ENCODE measurements at places on chromosomes 2 and 18.

DNA sequence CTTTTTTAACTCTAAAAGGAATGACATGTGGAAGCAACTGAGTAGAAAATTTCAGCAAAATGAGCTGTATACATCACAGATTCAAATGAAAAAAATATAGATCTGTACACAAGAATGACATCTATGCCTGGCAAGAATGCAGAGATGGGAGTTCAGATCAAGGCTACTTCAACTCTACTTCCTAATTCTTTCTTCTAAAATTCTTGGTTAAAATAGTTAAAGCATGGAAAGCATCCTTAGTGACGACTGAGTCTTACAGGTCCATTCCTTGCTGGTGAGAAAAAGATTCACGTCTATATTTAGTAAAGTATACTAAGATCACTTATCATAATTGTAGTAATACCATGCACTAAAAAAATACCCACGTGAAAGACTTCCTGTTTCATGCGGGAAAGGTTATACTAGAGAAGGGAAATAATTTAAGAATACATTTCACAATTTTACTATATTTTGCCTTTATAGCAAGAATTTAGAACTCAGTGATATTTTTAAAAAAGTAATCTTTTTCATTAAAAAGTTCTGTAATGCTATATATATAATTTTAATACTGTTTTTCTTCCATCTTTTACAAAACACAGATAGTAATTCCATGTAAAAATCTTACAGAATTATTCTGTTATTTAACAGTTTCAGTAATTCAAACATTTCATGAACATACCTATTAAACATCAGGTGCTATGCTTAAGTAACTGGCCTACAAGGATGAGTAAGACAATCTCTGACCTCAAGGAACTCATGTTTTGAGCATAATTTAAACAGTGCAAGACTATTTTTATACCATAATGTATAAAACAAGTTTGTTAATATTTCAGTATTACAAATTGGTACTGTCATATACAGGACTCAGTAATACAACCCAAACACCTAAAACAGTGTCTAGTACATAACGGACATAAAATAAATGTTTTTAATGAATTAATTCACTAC lies 159.6 kb downstream of the BAZ2B start:
- DNase-seq: no peak

DNA sequence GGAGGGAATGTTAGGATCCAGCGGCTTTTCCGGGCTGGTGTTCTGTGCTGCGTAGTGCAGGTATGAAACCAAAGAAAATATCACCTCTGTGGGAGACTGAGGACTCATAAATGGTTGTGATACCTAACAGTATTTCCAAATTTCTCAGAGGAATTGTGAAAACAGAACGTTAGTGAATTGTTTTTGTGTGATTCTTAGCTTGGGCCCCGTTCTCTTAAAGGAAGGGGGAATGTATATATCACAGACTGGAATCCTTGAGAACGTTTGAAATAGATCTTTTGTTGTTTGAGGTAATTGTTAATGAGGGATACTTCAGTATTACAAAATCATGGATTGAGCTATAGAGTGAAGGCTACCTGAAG lies 834 bp downstream of the ZNF638 start:
- no peak for DNase-seq

- no peak for DNase-seq
Measured at GRCh38 chr2:52288596-52288995, 1256.7 kb upstream of the NRXN1 start.

GRCh38 chr2:191166111-191166755 lies 15.4 kb upstream of the STAT4 start:
- no peak for DNase-seq

DNA sequence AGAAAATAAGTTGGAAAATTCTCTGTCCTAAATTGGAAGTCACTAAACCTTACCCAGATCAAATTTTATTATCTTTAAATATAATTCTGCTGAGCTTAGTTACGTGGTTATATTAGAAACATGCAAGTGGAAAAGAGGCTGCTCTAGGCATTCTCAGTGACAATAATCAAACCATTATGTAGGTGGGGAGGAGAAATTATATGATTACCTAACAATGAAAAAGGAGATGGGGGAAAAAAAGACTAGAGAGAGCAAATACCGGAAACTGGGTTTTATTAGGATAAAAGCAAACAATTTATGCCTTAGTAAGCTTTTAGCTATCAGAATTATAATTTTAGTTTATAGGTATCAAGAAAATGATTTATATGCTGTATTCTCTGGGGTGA lies 53.2 kb downstream of the PHLPP1 start:
- no peak for DNase-seq

DNA sequence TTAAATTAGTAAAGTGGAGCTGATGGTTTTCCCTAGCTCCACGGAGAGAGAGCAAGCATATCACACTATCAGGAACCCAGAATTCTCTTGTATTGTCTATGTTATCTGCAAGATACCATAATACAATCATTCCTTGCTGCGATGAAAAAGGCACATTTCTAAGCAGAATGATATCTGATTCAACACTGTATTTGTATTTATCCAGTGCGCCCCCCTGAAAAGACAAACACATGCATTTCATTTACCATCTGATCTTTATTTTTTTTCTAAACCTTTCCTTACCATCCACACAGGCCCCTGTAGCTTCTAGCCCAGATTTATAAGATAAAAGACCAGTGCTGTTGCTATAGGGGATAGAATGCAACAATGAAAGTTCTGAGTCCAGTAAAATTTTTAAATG lies 420.6 kb downstream of the TDRD15 start:
- no peak for DNase-seq

DNA sequence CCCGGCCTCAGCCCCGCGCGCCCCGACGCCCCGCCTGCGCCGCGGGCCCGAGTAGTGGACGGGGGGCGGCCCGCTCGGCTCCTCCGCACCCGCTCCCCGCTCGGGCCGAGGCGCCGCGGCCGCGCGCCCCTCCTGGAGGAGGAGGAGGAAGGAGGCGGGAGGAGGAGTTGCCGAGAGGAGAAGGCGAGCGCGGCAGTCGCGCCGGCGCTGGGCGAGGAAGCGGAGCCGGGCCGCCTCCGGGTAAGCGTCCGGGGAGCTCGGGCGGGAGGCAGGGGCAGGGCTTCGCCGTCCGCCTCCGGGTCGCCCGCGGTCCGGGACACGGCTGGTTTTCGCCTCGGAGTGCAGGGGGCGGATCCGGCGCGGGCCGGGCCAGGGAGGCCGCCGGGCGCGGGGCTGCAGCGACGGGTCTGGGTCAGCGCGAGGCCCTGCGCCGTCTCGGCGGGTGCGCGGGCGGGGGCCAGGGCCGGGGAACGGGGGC lies at the start of gene SOCS6:
Gene SOCS6, plus strand, starts transcription at position 195 of the 478 bp plus-strand sequence. CDS start 35,624 bp downstream, outside the sequence.
- DNase-seq: no peak

DNA sequence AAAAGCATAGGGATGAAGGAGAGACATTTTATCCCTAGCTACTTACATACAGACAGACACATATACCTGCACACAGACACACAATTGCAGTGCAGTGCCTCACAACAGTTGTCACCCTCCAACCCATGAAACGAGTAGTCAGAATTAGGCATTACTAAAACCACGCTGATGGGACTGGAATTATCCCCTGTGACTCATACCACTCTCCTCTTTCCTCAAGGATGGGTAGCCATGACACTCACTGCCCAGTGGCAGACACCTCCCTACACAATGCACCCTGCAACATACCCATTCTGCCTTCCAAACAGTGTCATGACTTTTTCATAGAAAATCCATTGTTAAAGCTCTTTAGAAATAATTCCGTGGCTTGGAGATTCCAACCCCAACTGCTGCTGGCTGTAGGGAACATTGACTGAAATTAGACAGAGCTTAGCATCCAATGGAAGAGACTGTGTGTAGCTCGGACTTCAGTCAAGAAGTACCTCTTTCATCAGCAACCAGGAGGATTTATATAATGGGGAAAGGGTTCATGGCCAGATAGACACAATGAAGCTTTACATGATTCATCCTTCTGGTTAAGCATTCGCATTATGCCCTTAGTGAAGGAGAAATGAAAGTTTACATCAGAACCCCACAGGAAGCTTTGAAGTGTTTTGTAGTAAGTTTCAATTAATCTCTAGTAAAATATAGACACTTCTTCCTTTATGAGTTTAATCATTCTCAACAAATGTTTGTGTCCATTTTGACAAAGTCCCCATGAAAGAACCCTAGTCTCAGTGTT lies 155.2 kb downstream of the FBXO15 start:
- no peak for DNase-seq

DNA sequence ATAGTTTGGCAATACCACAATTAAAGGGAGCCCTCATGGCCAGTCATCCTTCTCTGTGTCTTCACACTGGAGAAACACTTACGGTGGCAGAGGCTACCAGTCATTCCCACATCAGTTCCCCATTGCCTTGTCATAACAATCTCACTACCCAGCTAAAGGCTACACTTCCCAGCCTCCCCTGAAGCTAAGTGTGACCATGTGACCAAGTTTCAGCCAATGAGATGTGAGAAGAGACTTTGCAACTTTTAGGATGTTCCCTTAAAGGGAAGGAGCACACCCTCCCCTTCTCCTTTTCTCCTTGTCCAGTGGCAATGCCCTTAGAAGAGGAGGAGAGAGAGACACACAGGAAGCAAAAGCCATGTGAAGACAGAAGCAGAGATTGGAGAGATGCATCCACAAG lies 89.0 kb upstream of the RAB12 start:
- no peak for DNase-seq

GRCh38 chr2:75135776-75136400 lies 63.4 kb downstream of the TACR1 start:
- DNase-seq: no peak

- no peak for DNase-seq
Measured at GRCh38 chr2:25576596-25576995, 96.8 kb downstream of the DTNB start.

- peak; percentile 76 for DNase-seq
Measured at GRCh38 chr2:240513549-240514287, 44.1 kb downstream of the ANKMY1 start.

- no peak for DNase-seq
Measured at GRCh38 chr18:78406743-78407465, 572.7 kb upstream of the SALL3 start.

DNA sequence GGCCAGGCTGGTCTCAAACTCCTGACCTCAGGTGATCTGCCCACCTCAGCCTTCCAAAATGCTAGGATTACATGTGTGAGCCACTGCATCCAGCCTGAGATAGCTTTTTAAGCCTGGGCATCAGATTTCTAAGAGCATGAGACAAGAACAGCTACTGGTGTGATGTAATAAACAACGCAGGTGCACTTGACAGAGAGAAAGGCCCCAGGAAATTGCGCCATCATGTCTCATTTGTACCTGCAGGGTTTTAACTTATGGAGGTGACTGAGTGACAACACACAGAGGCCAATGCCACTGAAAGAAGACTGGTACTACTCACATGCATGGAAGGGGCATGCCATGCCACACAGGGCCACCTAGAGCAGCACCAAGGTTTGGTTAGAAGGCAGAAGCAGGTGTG lies 209.4 kb downstream of the SP3 start:
- DNase-seq: no peak

DNA sequence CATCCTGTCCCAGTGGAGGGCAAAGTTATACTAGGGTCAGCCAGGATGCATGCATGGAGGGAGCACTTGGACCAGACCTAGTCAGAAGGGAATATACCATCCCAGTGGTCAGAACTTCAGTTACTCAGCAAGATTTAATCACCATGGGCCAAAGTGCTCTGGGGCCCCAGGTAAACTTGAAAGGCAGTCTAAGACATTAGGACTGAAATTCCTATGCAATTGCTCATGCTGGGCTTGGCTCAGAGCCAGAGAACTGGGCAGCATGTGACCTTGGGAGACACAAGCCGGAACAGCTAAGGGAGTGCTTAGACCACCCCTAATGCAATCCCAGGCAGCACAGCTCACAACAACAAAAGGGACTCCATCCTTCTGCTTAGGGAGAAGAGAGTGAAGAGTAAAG lies 401.3 kb downstream of the KCNJ3 start:
- no peak for DNase-seq

DNA sequence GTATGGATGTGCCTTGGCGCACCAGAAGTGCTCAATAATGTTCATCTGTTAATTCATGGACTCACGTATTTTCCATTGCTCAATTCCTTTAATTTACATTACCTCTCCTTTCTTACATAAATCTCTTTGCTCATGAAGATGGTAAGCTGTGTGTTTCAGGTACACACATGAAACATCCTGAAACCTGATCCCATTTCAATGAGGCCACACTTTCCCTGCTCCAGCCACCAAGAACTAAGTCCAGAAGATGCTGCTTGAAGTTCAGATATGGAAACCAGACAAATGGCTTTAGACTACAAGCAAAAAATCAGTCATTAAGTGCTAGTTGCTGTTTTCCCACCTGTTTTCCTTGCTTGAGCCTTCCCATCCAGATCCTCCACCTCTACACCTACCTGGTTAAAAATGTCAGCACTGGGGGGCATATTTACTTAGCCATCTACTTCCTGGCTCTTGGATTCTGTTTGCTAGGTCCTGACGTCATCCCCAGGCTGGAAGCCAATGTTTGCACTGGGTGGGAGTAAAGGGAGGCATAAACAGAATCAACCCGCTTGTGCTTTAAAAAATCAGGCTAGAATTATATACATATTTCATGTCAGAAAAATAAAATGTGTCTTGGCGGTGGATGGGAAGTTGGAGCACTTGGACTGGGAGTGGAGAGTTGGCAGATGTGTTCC lies 309.7 kb downstream of the OSR1 start:
- DNase-seq: no peak

DNA sequence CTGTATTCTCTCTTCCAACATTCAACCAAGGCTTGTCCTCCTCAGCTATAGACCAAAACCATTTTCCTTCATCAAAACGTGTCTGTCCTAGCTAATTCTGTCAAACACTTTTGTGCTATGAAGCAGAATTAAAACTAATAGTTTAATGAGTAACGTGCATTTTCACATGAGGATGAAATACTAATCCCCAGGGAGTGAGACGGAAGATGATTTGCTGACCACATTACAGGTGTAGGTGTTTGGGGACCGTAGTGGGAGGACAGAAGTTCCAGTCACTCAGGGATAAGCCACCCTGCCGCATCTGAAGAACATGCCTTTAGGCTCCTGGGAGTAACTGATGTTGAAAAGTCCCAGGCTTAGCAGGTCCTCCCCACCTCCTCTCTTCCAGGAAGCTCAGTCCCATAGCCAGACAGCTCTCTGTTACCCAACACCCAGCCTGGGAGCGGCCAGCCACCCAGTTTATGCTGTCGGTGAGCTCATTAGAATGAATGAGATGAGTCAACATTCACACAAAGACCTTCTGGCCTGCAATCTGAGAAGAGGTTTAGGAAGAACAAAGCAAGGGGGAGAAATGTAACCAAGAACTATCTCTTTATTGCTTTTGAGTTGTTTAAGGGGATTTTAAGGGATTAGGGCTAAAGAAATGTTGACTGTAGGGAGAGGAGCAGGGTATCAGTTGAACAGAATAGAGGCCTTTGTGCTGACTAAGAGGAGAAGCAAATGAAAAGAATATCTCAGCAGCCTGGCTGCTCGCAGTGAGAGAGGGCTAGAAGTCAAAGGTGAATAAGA lies 122.5 kb downstream of the FOXI3 start:
- DNase-seq: no peak

- DNase-seq: no peak
Measured at GRCh38 chr2:121501031-121501430, 29.6 kb upstream of the RNU4ATAC start.

GRCh38 chr2:202400941-202401340 lies 24.8 kb downstream of the BMPR2 start:
- DNase-seq: no peak
